ENCODE measurements at places on chromosomes 2 and 18.

DNA sequence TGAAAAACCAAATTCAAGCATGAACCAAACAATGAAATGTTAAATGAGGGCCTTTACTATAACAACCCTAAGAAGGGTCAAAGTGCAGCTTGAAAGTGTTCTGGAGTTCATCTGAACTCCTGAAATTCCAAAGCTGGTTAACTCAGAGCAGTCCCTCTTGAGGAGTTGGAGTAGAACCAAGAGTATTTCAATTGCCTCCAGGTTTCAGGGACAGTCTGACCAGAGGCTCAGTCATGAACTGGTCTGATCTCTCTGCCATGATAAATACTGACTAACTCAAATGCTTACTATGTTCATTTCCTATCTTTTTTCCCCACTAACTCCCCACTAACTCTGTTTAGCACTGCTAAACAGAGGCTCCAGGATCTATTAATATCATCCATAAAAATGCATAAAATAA, 2.7 kb downstream of the STARD7 start:
- DNase-seq = no peak

DNA sequence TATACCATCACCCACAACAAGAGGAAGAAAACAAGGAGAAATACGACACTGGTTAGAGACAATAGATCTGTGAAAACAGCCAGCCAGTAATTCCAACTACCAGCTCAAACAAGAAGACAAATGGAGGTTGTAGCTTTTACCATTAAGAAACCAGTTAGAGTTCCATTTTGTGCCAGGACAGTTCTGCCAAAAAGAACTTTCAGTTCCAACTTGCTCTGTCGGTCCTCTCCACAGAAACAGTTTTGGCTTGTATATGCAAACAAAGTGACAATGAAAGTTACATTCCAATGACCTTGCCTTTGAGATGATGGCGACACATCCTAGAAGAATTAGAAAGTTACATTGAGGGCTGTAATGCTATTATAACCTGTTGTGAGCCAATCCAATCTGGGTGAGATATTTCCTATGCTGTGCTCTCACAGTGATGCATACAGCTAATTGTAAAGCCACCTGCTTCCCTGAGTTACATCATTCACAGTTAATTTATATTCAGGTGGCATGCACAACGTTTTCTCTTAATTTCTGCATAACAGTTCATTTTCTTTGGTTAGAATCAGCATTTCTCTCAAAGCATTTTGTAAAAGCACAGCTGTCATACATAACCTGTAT, 1378.4 kb upstream of the PIK3C3 start:
- no peak for DNase-seq

GRCh38 chr2:100000915-100001707, 141.3 kb downstream of the AFF3 start:
- no peak for DNase-seq

DNA sequence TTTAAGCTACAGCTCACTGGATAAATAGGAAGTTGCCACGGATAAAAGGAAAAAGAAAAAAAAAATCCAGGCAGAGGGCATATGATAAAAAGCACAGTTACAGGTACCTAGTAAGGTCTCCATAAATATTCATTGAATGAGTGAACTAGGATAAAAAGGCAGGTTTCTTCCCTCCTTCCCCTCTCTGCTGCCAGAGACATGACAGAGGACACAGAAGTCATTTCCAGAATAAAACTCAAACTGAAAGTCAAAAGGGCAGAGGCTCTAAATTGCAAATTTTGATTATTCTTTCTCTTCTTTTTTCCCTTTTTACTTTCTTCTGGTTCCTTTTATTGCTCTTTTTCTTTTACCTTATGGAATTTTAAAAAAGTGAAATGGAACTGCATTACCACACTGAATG, 7.7 kb downstream of the CD302 start:
- no peak for DNase-seq

- no peak for DNase-seq
These were observed 34.7 kb downstream of the TRABD2A start for GRCh38 chr2:84846041-84846663.

- DNase-seq = peak; percentile 1
These were observed at the start of gene AOX1 for GRCh38 chr2:200585730-200586643. Gene AOX1, plus strand, starts transcription at chr2:200586014. Its CDS starts 95 bp downstream, at chr2:200586109.

DNA sequence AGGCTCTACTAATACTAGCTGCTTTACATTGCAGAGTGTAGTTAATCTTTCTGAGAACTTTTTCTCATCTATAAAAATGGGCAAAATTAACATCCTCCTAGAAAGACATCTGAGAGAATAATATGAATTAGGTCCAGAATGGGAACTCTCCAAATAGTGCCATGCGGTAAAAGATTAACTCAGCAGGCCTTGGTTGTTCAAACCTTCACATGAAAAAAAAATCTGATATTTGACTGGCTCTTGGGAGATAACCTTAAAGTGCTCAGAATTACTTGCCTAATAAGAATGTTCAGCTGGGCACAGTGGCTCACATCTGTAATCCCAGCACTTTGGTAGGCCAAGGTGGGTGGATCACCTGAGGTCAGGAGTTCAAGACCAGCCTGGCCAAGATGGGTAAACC, 5.5 kb upstream of the CXXC1 start:
- no peak for DNase-seq

GRCh38 chr2:67388680-67389079, 8.5 kb upstream of the ETAA1 start:
- DNase-seq = no peak

- DNase-seq = no peak
These were observed 4.1 kb downstream of the ESPNL start for GRCh38 chr2:238104226-238104690.

DNA sequence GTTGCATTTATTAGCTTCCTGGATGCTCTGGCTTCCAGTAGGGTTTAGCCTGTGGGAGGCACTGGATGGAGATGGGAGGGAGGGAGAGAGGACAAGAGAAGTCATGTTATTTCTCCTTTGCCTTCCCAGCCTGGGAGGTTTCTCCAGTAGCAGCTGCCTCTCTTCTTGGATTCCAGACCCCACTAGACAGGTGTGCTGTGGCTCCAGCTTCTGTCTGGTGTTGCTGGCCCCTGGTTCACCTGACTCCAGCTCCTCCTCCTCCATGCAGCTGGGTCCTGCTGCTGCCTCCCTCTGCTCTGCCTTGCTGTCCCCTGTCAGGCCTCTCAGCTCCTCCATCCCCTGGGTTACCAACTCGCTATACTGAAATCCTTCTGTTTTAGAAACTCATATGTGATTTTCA, 188.9 kb upstream of the TNP1 start:
- DNase-seq = no peak

- DNase-seq = no peak
These were observed 35.7 kb downstream of the LYPD6 start for GRCh38 chr2:149365931-149366583.

- DNase-seq = no peak
These were observed 12.4 kb downstream of the ASAP2 start for GRCh38 chr2:9219027-9219445.

- DNase-seq = no peak
These were observed 83.8 kb downstream of the PARD3B start for GRCh38 chr2:204628926-204629712.

- DNase-seq = no peak
These were observed 797.3 kb downstream of the BCL11A start for GRCh38 chr2:59756150-59756549.

DNA sequence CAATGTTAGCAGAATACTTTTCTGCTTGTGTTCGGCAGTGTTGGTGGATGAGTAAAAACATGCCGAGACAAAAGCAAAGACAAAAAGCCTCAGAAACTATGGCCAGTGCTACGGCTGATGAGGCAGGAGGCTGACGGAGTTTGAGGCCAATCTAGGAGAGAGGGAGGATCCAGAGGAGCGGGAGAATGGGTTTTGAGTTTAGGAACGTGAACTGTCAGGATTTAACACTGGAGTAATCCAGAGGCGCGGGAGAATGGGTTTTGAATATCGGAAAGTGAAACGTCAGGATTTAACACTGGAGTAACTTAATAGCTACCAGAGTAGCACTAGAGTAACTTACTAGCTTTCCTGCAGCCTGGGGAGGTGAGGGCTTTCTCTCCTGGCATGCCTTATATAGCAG, 37.4 kb downstream of the LYPD6B start:
- no peak for DNase-seq

GRCh38 chr2:151928380-151928779, 100.2 kb upstream of the ARL5A start:
- no peak for DNase-seq

GRCh38 chr2:141930803-141931202, 200.0 kb downstream of the LRP1B start:
- DNase-seq = no peak

GRCh38 chr2:143700865-143701264, 571.6 kb downstream of the ARHGAP15 start:
- DNase-seq = no peak

DNA sequence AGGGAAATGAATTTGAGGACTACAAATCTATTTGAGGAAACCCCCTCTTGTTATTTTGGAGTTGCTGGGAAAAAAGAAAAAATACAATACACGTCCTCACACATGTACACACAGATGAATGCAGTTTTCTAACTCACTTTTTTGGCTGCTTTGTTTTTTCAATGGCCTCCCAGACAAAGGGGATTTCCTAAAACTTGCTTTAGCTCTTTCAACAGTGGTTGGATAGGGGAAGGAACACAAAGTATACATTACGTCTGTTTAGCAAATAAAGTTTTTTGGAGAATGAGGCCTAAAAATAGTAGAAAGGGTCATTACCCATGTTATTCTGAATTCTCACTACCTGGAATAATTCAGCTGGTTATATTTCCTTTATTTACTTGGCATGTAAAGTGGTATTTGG, 125.3 kb upstream of the ITGB6 start:
- no peak for DNase-seq

GRCh38 chr2:41832218-41832617, 215.6 kb upstream of the PKDCC start:
- DNase-seq = no peak

DNA sequence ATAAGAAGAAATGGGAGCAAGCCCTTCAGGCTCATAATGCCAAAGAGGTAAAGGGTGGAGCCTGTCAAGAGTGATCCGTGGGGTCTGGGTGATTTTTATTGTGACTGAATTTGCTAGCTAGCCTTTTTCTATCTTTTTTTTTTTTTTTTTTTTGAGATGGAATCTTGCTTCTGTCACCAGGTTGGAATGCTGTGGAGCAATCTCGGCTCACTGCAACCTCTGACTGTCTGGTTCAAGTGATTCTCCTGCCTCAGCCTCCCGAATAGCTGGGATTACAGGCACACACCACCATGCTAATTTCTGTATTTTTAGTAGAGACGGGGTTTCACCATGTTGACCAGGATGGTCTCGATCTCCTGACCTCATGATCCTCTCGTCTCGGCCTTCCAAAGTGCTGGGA, 29.1 kb downstream of the DRC1 start:
- DNase-seq = no peak

DNA sequence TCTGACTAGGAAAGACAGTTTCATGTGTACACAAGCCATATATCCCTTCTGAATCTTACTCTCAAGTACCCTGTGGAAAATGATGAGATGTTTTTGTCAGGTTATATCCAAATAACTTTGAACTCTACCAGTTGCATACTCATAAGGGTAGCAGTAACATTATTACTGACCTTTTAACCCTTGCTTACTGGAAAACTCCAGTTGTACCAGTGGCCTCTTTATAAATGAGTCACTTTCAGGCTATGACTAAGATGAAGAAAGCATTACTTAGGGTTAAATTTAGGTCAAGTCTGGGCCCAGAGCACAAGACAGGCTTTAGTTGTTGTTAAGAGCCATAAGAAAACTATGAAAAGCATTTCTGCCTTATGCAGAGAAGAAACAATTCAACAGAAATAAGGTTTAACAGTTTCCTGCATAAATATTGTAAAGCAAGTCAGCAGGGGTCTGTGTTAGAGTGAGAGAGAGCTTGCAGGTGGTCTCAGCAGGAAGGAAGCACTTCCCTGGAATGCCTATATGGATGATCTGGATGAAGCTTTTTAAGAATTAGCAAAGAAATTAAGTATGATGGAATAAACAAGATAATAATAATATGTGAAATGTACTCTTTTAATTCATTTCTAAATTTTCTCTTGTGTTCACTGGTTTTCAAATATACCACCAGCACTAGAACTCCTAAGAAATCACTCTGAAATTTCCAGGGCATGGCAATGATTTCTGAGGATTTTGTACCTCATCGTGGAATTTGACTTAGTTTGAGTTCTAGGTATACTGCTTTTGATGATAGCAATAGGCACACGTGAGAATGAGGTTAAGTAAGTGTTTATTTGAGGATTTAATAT, 126.6 kb downstream of the UBE2E3 start:
- no peak for DNase-seq

- DNase-seq = no peak
These were observed 397.3 kb downstream of the ARHGAP15 start for GRCh38 chr2:143526498-143526897.

GRCh38 chr2:25684577-25685473, 11.4 kb upstream of the DTNB start:
- DNase-seq = no peak

DNA sequence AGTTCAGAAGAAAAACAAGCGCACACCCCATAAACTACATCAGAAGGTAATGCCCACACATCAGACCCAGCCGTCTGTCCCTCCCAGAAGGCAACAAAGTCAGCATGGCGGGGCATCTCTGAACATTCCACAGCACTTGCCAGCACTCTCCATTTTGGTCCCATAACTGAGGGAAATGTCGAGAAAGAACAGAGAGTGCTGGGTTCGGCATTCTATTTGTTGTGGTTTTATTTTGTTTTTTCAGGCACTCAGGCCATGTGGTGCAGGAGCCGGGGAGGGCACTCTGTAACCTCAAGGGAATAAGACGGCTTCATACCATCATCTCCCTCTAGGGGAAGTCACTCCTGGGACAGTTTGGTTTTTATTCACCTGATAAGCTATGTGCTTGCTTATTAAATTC, 156.0 kb downstream of the SEPTIN10 start:
- no peak for DNase-seq

- DNase-seq = no peak
These were observed 15.5 kb downstream of the FOSL2 start for GRCh38 chr2:28407976-28408690.

DNA sequence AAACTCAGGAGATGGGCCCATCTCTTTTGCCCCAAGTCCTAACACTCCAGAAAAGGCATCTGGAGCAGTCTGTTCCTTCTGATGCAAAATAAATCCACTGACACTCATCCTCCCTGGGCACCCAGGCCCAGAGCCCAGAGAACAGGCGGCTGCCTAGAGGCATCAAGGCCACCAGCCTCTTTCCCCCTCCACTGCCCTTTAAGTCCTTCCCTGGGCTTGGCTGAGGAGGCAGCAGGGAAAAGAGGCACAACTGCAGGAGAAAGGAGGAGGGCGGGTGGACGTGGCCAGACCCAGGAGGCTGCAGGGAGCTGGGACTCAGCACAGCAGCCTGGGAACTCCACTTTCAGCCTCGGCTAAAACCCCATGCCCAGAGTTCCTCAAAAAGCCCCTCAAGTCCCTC, 99.7 kb upstream of the ID2 start:
- no peak for DNase-seq

- no peak for DNase-seq
These were observed 9.3 kb downstream of the PRKD3 start for GRCh38 chr2:37315364-37315763.

DNA sequence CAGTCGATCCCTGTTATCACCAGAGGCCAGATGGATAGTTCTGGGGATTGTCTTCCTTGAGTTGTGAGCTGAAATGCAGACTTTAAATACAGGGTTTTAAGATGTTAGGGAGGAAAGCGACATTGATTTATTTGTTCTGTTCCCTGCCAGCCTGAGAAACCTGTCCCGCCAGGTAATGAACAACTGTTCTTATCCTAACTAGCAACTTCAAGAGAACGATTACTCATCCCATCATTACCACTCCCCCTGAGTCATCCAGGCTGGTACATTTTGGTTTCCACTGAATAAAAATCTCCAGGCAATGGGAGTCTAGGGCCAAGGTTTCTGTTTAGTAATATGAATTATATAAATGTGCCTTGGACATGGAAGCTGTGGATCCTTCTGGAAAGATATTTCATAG, 131.2 kb downstream of the LYPD6B start:
- no peak for DNase-seq
